ENCODE measurements at places on chromosomes 7 and 10.
A peak's percentile ranks its signal among the peaks of the same experiment; 100 is the strongest.

- no peak for DNase-seq
Measured at GRCh38 chr7:85714043-85714578, 527.3 kb upstream of the SEMA3D start.

GRCh38 chr10:82796510-82796909 lies 921.5 kb downstream of the NRG3 start:
- no peak for DNase-seq

DNA sequence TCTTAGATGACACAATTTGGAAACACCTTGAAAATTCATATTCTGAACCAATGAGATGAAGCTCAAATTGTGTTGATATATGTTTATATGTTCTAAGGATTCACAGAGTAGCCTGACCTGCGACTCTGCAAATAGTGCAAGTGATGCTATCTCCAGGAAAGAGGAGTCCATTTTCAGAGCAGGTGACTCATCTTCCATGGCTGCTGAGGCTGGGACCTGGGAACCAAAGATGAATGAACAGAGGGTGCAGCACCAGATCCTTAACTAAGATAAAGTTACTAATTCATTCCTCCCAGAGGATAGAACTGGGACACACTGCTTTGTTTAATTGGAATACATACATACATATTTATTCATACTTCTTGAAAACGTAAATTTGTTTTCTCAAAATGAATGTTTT lies 240.6 kb upstream of the SEMA3C start:
- no peak for DNase-seq

- DNase-seq, result no peak
Measured at GRCh38 chr10:22816298-22816653, 101.9 kb upstream of the PIP4K2A start.

DNA sequence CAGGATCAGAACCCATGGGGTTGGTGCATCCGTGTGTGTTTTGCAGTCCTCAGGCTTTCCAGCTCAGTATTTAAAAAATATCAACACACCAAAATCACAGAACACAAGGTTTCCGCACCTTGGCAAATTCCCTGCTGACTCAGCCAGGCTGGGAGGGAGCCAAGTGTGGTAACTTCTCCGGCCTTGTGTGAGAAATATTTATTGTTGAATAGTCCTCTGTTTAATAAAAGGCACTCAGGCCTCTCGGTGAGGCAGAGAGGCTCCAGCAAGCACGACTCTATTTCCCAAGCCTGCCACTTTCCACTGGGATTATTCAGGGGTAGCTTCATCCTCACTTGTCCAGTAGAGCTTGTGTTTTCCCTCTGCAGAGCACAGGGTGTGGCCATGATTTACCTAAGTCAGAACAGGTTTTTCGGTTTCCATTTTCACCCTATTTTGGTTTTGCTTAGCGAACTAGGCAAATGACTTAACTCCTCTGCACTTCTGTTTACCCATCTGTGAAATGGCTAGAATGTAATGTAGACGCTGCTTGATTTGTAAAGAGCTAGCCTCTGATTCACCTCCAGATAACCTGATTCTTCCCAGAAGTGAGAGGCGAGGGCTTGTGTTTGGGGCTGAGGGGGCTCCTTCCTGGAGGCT lies 13.0 kb upstream of the CHST15 start:
- DNase-seq, result no peak

DNA sequence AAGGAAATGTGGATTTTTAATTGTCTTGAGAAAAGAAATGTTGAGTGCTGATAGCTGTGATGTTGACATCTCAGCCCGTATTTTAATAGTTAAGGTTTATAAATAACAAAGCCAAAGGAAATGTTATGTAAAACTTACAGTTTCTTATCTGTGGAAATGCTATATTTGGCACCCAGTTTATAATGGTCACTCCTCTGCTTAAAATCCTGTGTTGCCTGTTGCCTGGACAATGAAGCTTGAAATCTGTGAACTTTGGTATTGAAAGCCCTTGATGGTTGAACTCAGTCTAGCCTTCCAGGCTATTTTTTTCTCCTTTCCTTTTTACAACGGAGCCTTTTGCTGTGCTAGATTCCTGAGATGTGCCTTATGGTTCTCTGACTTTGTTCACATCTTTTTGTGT lies 46.5 kb downstream of the MCU start:
- DNase-seq, result no peak

DNA sequence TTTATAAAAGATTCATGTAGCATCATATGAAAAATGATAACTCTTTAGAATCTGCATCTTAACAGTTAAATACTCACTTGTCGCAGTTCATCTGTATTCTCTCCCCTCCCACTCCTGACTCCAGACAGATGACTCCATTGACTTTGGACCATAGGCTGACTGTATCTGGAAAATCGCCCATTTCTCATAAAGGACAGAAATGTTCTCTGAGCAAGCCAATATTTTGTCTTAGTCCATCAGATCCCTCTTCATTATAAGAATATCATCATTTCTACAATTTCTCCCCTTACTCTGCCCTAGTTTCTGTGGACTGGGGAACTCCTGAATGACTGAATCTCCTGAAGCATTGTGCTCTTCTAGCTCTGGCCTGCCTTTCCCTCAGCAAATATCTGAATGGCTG lies 125.4 kb downstream of the SEMA3D start:
- DNase-seq, result no peak

GRCh38 chr7:139095194-139095659 lies 14.3 kb downstream of the ZC3HAV1 start:
- no peak for DNase-seq

- peak; percentile 32 for DNase-seq
Measured at GRCh38 chr7:44534501-44534900, 6.6 kb downstream of the NPC1L1 start.

GRCh38 chr10:90417029-90417428 lies 440.8 kb downstream of the HTR7 start:
- DNase-seq, result no peak

- DNase-seq, result no peak
Measured at GRCh38 chr7:47458057-47458456, 123.9 kb downstream of the TNS3 start.

DNA sequence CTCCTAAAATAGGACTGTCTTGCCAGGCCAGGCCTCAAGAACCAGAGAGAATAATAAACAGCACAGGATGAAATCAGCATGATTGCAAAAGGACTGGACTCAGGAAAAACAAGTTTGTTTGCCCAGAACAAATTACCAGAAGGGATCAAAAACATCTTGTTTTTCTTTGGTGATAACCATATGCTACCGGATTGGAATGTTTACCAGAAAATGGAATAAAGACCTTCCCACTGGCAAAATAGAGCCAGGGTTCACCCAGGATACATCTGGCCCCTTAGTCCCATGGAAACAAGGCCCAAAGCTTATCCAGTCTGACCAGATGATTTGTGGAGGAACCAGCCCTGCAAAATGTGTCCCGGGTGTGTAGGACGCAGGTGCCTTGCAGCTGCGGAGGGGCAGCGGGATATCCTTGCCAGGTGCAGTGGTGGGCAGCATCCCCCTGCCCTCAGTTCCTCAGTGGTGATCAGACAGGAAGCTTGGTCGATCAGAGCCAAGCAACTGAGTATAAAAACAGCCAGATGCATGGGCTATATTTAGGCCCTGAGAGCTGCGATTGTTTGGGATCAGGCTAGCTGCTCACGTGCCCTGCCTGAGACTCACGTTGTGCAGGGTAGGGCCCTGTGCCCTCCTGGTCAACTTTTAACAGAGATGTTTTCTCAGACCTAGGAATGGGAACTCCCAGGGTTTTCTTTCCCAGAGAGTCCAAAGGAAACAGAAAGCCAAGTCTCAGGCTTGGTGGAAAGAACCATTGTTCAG lies 4.6 kb upstream of the ZNF22 start:
- no peak for DNase-seq

DNA sequence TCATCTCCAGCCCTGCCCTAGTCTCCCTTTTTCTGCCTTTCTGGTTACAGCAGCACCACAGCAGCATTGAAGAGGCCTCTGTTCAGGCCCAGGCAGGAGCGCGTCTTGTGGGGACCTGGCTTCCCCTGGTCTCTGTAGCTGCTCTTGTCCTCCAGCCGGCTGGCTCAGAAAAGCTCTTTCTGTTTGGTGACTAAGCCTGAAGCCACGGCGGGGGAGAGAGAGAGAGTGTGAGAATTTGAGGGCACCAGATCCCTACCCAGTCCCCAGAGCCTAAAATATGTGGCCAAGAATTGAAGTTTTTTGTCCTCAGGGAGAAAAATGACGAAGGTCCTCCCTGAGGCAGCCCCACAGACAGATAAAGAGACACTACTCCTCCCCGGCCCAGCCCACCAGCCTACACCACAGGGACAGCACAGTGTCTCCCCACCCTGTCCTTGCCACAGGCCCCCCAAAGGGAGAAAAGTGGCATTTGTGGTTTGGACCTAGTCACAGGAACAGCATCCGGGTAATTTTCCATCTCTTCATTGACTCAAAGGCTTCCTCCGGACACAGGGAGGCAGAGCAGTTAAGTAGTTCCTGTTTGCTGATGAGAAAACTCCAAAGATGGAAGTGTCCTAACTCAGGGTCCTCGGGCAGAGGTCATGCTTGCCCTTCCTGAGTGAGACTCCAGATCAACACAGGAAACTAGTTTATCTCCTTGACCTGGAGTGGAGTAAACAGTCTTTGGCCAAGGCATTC lies 13.3 kb upstream of the FAM180A start:
- DNase-seq, result no peak
